T-helper 2 cell (primary cell): ENCODE measurements at places on chromosomes 16 and 17.

DNA sequence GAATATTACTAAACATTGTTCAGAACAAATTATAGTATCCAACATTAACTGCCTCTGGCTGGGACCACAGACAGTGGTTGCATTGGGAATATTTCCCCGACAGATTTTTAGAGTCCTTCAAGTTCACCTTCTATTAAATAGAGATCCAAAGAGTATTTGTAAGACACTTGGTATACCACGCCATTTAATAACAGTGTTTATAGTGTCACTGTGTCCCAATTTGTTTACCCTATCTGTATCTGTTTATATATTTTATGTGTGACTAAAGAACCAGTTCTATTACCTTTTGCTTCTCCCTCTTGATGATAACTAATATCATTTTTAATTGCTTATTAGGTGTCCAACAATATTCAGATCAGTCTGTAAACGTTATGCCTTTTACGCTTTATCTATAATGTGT lies 191.3 kb upstream of the IRX5 start:
- DNase-seq: no peak

DNA sequence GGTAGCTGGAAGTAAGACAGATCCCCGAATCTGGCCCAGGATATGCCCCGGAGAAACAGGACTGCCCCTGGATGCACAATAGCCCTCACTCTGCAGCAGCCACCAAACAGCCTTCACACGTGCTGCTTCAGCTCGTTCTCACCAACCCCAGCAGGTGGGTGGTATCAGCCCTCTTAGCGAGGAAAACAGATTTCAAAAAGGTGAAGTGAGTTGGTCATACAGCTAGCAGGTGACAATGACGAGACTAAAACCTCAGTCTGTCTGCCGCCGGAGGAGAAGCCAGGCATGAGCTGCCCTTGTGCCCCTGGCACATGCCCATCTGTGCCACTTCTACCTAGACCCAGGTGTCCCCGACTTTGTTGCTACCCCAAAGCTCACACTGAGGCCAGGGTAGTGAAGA lies 92.4 kb downstream of the YPEL2 start:
- no peak for DNase-seq

- no peak for DNase-seq
Measured at GRCh38 chr17:41909088-41909487, 9.7 kb downstream of the ACLY start.

GRCh38 chr16:86844695-86845094 lies 266.3 kb downstream of the FOXL1 start:
- DNase-seq: no peak

- DNase-seq: no peak
Measured at GRCh38 chr17:7916808-7917207, 719 bp upstream of the RNF227 start.

DNA sequence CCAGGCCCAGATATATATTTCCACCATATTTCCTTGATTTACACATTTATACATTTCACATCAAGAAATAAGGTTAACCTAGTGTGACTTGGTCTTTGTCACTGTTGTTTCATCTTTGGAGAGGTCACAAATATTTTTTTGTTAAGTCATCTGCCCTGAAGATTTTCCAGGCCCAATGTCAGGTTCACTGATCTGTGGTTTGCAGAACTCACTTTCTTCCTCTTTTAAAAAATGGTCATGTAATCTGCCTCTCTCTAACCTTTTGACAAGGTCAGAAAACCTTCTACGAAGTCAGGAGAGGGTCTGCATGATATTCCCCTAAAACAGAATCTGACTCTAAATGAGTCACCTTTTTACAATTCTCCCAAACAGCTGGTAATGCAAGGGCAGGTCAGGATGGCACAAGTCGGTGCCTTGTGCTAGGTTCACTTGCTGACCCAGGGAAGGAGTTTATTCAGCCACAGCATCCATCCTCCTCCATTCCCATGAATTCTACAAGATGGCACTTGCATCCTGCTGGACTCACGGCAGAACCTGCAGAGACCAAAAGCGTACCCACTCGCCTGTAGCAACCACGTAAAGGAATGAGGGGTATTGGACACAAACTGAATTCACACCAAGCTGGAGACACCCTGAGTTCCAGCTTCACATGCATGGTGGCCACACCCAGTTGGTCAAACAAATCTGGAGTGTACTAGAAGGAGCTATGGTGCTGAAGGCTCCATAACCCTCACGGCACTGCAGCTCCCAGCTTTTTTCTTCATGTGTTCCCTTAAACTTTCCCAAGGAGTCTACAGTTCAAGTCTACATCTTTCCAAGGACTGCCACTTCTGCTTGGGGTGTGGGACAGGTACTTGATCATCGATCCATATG lies 1.6 kb upstream of the KIAA0513 start:
- DNase-seq: no peak

DNA sequence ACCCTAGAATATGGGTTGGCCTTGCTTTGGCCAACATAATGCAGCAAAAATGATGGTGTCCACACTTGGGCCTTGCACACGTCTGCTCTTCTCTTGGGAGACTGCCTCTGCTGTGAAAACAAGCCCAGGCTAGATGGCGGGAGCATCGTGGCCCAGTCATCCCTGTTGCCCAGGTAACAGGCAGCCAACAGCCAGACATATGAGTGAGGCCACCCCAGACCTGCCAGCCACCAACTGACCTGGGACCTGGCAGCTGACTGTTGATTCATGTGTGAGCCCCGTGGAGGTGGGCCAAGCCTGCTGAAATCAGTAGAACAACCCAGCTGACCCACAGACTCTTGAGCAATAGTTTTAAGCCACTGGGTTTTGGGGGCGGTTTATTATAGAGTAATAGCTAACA lies 39.4 kb upstream of the CDH3 start:
- DNase-seq: no peak

DNA sequence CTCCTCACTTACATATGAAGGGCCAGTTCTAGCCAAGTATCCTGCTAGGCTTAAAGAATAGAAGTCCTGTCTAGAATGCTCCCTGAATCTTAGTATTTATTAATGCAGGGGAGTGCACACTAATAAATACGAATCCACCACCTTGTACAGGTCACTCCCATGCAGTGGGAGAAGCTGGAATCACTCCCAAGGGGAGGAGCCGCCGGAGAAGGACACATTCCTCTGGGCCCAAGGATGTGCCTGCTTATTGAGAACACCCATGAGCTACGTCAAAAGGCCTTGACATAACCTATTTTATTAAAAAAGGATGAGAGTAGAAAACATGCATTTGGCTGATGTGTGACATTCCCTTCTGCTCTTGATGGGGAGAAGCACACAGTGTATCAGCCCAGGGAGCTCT lies 223.5 kb downstream of the SPECC1 start:
- DNase-seq: no peak

DNA sequence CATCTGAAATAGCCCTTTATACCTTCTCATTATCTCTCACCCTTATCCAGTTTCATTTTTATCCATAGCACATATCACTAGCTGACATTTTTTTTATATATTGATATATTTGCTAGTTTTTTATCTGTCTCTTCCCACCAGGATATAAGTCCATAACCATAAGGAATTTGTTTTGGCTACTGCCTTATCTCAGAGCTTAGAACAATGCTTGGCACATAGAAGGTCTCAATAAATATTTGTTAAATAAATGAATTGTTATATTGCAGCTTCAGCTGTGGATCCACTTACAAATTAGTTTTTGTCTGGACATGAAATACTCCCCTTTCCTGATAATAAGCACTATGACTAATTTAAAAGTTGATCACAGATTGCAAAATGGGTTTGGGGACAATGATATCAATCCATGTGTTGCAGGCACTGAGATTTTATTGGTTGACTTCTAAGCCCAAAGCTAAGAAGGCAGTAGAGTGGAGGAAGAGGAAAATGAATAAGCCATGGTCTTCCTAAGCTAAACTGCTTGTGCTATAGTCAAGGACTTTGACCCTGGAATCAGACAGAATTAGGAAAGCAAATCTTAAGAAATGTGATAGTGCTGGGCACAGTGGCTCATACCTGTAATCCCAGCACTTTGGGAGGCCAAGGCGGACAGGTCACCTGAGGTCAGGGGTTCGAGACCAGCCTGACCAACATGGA lies 31.9 kb upstream of the YPEL2 start:
- no peak for DNase-seq

GRCh38 chr17:36824678-36825101 lies 112.6 kb upstream of the LHX1 start:
- DNase-seq: no peak

DNA sequence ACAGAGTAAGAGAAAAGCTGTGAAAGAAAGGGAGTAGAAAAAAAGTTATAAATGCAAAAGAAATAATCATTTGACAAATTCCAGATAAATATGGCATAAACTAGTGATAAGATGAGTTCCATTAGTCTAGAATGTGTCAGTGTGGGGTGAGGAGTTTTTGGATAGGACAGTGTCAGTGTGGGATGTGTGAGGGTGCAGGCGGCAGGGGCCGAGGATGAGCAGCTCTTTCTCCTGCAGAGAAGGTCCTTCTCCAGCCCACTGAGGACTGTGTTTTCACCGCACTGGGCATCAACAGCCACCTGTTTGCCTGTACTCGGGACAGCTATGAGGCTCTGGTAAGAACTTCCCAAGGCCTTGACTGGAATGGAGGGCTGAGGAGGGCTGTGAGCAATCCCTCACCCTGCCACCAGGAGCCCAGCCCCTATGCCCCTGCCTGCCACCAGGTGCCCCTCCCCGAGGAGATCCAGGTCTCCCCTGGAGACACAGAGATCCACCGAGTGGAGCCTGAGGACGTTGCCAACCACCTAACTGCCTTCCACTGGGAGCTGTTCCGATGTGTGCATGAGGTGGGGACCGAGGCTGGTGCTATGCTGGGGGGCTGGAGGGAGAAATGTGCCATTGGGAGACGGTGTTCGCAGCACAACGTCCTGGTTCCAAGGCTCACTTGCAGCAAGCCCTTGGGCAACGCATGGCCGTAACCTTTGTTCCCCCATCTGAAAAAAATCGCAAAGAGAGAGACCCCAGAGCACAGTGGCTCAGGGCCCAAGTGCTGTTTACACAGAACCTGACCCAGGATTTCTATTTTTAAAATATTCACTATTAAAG lies 13.1 kb downstream of the RAPGEFL1 start:
- DNase-seq: peak; percentile 19

DNA sequence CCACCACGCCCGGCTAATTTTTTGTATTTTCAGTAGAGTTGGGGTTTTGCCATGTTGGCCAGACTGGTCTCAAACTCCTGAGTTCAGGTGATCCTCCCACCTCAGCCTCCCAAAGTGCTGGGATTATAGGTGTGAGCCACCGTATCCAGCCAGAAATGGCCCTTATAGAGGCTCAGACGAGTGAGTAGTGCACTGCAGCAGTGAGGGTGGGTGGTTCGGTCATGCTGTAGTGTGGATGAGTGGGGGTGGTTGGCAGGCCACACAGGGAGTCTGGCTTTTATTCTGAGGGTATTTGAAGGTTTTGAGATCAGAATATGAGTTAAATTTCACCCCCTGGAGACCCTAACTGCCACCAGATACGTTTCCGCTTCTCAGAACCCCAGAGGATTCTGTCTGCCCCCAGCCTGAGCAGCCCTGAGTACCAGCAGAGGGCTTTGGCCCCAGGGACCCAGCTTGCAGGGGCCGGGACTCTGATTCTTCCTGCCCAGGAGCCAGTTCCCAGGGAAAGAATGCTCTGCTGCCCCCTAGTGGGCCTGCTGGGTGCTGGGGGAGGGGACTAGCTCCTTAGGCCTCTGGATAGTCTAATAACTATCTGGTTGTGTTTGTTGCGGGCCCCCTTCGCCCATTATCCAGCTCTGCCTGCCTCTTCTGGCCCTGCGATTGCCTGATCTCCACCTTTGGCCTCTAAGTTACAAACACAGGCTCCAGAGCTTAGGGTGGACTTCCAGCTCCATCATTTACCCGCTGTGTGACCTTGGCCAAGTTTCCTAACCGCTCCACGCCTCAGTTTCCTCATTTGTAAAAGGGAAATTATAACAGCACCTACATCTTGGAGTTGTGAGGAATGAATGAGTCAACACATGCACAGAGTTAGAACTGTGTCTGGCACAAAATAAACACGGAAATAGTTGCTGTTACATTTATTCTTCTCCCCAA lies 2.0 kb downstream of the ZNF771 start:
- DNase-seq: peak; percentile 91

DNA sequence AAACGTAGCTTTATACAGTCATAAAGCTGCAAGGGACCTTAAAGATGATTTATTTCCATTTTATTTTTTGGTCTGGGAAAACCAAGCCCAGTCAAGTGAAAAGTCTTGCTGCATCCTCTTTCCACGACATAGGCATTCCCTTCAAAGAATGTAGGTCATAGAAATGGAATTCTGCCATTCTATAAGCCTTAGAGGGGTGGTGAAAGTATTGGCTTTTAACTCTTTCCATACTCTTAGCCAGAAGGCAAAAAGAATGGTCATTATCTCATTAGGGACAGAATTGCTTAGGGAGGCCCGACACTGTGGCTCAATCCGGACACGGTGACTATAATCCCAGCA lies 7.9 kb upstream of the MSL1 start:
- DNase-seq: no peak

GRCh38 chr17:74042744-74043486 lies 160.6 kb upstream of the RPL38 start:
- DNase-seq: no peak

DNA sequence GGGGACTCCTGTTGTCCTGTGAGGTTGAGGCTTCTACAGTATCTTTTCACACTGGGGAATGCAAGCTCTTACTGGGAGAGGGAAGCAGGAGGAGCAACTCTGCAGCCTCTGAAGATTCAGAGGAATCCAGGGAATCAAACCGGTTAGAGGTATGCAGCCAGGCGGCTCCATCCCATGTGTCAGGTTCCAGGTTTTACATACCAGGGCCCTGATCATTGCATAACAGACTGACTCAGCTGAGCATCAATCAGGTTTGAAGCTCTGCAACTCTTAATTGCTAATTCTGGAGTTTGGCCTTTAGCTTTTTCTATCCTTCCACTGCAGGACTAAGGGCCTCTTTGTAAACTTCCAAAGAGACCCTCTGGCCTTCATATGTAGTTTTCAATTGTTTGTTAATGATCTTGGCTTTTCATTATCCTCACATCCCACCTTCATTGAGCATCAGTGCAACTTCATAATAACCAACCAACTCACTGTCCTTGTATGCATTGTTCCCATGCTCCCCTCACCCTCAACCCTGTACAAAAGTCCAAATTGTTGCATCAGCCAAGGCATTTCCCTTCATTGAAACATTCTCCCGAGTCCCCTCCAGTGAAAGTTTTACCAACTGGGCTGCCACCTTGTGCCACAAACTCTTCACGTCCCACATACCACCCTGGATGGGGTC lies 59.7 kb upstream of the DHX40 start:
- no peak for DNase-seq

- DNase-seq: no peak
Measured at GRCh38 chr17:42018339-42018738, 1.1 kb upstream of the DNAJC7 start.

- no peak for DNase-seq
Measured at GRCh38 chr16:576197-576822, 6.5 kb downstream of the PIGQ start.

- DNase-seq: peak; percentile 55
Measured at GRCh38 chr16:50696575-50697420, 3.4 kb downstream of the NOD2 start.

GRCh38 chr17:41199421-41200078 lies 9.9 kb downstream of the KRTAP9-1 start:
- DNase-seq: no peak

- DNase-seq: no peak
Measured at GRCh38 chr16:14105760-14106375, 34.7 kb downstream of the MRTFB start.

GRCh38 chr17:63455417-63455816 lies 9.3 kb upstream of the CYB561 start:
- DNase-seq: no peak
